ENCODE measurements at places on chromosomes 2 and 18.

DNA sequence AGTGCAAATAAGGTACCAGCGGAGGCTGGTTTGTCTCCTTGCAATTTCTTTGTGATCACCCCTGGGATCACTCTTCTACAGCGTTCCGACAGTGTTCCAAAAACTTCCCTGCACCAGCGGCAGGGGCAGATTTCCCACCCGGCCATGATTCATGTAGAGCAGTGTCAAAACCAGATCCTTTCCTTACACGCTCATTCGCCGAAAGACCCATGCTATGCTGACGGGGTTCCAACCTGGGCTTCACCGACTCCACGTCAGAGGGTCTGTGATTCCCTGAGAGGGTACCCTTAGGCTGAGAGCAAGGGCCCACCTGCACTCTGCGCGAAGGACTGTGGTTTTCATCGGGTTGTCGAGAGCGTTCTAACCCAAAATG, 423 bp upstream of the TTC27 start:
- peak; percentile 68 for DNase-seq

GRCh38 chr2:50582164-50582563, 449.8 kb downstream of the NRXN1 start:
- no peak for DNase-seq

DNA sequence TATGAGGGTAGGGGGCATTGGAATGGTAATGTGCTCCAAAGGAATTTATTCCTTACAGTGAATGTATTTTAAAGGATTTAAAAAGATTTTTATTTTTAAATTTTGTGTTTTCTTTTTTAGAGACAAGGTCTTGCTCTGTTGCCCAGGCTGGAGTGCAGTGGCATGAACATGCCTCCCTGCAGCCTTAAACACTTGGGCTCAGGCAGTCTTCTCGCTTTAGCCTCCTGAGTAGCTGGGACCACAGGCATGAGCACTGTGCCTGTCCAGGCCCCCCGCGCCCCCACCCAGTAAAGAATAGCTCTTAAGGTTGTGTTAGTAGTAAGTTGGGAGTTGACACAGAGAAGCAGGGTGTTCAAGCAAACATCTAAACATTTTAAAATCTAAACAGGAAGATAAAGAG, 36.6 kb downstream of the PHLPP1 start:
- no peak for DNase-seq

DNA sequence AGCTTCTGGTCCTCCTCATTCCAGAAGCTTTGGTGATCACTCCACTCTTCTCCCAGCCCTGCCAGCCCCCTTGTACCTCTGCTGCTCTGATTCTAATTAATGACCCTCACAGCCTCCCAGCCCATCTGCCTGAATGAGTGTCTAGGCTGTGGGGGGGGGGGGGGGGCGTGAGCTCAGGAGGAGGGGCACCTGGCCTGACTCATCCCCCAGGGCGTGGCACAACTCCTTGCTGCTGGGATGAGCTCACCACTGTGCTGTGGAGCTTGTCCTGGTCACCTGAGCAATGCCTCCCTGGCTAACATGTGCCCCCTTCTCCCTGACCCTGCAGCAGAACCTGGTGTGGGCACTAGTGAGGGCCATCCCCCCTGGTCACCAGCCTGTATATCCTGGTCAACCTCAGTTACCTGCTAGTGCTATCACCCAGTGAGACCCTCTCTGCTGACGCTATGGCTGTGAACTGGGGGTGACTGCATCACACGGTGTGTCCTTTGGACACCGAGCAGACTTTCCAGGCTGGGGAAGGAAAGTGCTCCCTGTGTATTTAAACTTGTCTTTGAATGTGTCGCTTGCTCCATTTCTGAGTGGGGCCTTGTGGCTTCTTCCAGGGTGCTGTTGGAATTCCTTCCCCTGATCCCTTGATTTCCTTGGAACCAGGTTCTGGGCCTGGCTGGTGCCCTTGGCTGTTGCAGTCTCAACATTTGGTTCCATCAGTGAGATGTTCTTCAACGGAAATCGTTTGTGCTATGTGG, 41.5 kb upstream of the PUM2 start:
- no peak for DNase-seq

DNA sequence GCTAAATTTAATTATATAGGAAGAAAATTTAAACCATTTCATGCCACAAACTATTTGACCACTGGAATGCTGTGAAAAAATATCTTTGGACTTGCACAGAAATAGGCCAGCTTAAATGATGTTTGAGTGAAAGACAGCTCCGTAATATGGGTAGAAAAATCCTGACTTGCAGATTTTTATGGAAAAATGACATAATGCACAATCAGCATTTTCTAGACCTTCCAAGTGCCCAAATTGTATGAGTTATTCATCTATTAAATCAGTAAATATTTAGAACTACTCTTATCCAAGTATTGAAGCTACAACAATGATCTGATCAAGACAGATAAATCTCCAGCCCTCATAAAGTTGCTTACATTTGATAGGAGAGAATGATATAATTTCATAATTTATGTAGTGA, 691.1 kb upstream of the DDX18 start:
- DNase-seq, result no peak

GRCh38 chr2:212254339-212254738, 284.3 kb downstream of the ERBB4 start:
- no peak for DNase-seq

- DNase-seq, result no peak
Observed at GRCh38 chr2:57725337-57725947, 321.2 kb upstream of the VRK2 start.

- DNase-seq, result no peak
Observed at GRCh38 chr18:3544537-3544936, 94.6 kb downstream of the TGIF1 start.

DNA sequence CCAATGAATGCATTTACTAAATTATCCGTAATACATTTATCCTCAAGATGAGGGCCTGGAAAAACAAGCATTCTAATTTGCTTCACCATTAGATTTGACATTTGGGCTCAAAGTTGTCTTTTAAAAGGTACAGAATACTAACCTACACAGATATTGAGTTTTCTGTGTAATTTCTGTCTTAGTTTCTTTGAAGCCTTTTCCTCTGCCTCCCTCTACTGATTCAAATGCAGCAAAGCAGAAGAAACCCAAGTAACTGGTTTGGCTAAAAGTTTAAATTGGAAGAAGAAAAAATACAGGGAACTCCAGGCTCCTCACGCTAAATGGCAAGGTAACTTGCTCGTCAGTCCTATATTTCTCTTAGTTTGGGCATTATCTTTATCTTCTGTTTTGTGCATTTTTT, 53.3 kb upstream of the SLC5A7 start:
- peak; percentile 1 for DNase-seq

DNA sequence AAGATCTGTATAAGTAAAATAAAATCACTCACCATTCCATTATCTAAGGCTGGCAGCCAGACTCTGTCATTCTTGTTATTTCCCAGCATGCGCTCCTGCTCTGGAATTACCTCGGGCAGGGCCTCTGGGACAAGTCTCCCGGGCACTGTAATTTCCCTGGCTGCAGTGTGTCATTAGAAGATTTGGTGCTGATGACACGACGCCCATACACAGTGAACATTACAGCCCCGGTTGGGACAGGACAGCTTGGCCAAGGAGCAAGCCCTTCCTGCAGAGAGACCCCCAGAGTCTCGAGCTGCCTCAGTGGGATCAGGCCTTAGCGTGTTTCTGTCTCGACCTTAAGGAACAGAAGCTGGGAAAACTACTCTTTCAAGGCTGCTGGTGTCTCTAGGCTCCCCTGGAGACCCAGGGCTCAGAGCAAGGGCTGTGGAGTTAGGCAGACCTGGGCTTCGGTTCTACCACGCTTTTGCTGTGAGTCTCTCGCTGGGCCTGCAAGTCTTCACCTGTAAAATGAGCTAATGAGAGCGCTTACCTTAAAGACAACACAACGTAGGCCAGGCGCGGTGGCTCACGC, 39.7 kb downstream of the SMAD7 start:
- no peak for DNase-seq

DNA sequence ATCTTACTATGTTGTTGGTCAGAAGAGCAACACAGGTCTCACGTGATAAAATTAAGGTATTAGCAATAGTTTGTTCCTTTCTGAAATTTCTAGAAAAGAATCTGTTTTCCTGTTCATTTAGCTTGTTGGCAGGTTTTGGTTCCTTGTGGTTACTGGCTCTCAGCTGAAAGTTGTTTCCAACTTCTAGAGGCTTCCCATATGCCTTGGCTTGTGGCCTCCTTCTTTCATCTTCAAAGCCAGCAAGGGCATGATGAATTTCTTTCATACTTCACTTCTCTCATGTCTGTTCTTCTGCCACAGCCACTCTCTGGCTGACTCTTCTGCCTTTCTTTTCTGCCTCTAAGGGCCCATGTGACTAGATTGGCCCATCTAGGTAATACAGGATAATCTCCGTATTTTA, 193.7 kb downstream of the TRIB2 start:
- no peak for DNase-seq

- no peak for DNase-seq
Observed at GRCh38 chr2:116435648-116436047, 1378.8 kb upstream of the DDX18 start.

GRCh38 chr2:115904516-115904915, 1462.1 kb downstream of the DPP10 start:
- DNase-seq, result no peak

- peak; percentile 64 for DNase-seq
Observed at GRCh38 chr2:191350826-191351225, 105.6 kb downstream of the MYO1B start.

DNA sequence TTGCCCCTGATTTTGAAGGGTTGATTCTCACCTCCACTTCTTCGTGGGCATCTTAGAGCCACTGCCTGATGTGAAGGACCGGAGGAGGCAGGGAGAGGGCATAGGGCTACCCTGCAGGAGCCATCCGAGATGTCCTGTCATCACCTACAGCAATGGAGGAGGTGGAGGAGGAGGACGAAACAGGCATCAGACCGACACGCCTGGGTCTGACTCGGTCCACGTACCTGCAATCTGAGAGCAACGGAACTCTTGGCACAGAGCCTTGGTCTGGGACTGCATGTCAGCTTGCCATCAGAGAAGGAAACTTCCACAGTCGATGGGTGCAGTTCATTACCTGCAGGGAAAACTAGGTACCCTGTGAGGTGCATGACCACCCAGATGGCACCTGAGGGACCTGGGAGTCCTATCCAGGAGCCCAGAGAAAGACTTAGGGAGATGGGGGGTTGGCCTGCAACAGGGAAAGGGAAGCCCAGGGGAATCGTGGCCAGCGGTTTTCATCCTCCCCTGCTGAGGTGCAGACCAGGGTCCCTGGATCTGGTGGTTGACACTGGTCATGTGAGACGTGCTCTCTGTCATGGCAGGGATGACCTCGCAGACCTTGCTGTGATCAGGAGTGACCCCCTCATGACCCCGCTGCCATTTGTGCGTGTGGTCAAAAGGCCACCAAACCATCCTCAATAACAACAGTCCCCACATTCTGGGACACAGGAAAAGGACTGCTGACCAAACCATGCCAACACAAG, 190.8 kb downstream of the SEPTIN10 start:
- no peak for DNase-seq

DNA sequence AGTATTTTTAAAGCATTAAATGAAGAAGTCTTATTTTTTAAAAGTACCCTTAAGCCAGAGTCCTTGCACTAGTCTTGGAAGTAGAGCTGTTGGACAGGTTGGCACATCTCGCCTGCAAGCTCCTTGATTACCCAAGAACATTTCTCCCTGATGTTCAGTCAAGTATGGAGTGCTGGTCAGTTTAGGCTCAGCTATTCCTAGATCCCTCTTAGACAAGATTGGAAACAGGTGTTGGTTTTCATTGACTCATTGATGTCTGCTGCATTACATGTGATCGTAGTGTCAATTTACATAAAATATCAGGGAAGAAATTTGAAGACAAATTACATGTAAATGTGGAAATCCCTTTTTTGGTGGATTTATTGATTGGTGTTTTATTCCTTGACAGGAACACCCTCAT, 170.4 kb downstream of the ZNF407 start:
- DNase-seq, result no peak

- no peak for DNase-seq
Observed at GRCh38 chr2:167057446-167057845, 169.2 kb downstream of the XIRP2 start.

DNA sequence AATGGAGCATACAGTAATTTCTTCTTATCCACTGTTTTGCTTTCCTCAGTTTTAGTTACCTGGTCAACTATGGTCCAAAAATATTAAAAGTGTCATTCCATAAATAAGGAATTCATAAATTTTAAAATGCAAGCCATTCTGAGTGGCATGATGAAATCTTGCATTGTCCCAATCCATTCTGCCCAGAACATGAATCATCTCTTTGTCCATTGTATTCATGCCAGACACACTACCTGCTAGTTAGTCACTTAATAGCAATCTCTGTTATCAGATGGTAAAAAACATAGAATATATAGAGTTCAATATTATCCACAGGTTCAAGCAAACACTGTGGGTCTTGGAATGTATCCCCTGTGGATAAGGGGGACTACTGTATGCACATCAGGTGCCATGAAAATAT, 872.2 kb upstream of the NXPH2 start:
- DNase-seq, result no peak

GRCh38 chr2:56244911-56245530, 61.2 kb downstream of the CCDC85A start:
- peak; percentile 82 for DNase-seq

- peak; percentile 33 for DNase-seq
Observed at GRCh38 chr2:109614715-109615636, 812 bp downstream of the SOWAHC start.

- DNase-seq, result no peak
Observed at GRCh38 chr2:144010096-144010836, 509.7 kb downstream of the ZEB2 start.

DNA sequence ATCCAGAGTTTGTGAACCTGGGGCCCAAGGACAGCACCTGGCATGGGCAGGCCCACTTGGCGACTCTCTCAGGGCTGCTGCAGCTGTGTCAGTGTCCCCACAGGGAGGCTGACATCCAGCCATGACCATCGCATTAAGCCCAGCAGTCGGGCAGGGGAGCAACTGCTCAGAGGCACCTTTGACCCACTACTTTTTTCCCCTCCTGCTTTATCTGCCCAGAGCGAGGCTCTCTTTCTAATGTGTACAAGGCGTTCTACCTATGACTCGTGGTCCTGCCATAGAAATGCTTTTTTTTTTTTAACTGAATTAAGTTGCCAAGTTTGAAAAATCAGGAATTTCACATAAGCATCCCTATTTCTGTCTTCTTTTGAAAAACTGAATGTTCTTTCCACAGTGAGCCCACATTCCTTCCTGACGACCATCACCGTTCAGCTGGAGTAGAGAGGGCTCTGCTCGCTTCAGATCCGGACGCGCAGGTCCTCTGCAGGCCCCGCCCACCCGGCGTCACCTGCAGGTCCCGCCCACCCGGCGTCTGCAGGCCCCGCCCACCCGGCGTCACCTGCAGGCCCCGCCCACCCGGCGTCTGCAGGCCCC, 403 bp upstream of the CLUL1 start:
- DNase-seq, result peak; percentile 20

- no peak for DNase-seq
Observed at GRCh38 chr2:189441709-189442074, 418 bp downstream of the WDR75 start.
